ENCODE measurements at places on chromosomes 7 and 10.

DNA sequence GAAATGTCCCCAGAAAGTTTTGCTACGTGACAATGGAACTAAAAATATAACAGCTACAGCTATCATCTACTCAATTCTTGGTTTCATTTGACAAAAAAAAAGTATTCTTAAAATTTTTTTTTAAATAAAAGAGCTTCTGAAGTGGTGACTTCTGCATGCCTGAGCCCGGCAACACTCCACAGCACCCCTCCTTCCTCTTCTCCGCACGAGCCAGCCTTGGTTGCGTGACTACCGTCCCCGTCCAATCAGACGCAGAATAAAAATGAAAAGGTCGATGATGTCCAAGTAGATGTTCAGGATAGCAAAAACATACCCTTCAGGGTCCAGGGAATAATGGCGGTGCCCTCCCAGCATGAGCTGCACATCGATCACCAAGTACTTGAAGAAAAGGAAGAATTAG is 34.5 kb upstream of the GATAD1 start:
- DNase-seq = no peak

DNA sequence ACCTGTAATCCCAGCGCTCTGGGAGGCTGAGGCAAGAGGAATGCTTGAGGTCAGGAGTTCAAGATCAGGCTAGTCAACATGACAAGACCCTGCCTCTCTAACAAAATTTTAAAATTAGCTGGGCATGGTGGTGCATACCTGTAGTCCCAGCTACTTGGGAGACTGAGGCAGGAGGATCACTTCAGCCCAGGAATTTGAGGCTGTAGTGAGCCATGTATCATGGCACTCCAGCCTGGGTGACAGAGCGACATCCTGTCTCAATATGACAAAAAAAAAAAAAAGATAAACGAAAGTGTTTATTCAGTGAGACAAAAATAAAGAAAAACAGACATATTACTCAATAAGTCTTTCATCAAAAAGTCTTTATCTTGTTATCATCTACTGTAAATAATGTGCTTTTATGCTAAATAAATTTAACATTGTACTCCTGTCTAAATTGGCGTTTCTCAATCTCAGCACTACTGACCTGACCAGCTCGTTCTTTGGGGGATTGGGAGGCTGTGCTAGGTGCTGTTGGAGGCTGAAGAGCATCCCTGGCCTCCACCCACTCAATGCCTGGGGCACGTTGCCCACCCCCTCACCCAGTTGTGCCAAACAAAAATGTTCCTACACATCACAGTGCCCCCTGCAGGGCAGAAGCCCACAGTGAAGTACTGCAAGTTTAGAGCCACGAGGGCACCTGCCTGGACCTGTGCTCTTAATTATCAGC is 57.7 kb downstream of the NCAPG2 start:
- peak; percentile 11 for DNase-seq

DNA sequence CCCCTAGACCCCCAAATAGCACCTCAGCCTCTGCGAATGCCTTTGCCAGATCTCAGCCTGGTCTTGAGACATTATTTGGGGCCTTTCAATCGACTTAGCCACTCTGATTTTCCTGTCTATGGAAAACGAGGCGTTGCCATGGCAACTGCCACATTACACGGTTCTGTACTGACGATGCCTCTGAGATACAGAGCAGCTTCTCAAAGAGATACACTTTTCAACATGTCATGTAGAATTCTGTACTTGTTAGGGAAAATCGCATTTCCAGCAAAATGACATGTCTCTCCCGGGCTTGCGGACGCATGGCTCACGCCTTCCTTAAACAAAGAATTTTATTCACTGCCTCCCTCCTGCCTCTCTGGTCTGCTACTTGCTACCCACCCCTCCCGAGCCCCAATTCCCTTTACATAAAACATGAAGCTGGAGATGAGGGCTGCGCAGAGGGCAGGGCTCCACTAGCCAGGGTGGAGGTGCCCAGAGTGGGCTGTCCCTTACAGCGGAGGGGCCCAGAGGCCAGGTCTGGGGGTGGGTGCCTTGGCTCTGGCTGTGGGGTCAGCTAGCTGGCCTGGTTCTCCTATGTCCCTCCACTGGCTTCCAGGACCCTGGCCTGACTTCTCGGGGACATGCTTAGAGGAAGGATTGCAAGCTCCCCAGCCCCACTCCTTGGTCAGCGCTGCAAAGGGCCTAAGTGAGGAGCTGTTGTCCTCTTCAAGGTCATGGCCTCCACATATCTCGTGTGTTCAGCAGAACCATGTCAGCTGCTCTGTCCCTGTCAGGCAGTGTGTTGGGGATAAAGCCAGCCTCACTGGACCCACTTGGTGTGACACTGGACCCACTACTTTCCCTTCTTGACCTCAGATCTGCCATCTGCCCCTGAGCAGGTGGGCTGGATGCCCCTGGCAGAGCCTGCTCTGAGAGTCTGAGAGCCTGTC is 342.5 kb downstream of the RPS24 start:
- DNase-seq = no peak

DNA sequence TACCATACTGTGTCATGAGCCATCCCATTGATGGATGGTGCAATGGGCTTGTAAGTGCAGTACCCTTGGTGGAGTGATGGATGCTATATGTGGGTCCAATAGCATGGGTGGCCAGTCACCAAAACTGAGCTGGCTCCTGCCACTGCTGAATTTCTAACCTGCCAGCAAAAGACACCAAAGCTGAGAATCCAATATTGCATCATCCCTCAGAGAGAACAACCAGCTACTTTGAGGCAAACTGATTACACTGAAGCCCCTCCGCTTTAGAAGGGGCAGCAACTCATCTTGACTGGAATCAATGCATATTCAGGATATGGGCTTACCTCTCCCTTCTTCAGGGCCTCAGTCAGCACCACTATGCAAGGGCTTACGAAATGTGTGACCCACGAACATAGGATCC is 211.6 kb downstream of the DGKI start:
- no peak for DNase-seq

- DNase-seq = no peak
Observed at GRCh38 chr10:42419789-42420188, 218.6 kb downstream of the ZNF33B start.

- DNase-seq = peak; percentile 51
Observed at GRCh38 chr10:96910488-96911395, 78.6 kb downstream of the LCOR start.

DNA sequence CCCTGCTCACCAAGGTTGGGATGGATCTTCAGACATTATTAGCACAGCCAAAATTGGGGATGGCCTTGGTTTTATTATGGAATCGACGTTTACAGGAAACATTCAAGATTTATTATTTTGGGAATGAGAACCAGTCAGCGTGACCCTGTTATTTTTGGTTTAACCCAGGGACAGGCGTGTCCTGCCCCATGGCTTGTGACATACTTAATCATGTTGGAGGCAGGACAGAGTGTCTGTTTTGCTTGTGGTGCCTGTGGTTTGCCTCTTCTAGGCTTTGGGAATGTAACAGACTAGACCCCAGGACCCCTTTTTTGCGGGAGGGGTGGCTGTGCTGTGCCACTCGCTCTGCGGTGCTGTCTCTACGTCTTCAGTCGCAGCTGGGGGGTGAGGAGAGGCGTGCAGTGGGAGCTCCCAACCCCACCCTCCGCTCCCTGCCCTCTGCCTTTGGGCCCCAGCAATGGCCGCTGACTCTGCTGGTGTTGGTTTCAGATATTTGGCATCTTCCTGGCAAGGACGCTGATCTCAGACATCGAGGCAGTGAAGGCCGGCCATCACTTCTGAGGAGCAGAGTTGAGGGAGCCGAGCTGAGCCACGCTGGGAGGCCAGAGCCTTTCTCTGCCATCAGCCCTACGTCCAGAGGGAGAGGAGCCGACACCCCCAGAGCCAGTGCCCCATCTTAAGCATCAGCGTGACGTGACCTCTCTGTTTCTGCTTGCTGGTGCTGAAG is 20.1 kb upstream of the SH2D4B start:
- no peak for DNase-seq

GRCh38 chr10:2920168-2920567 is 147.2 kb upstream of the PFKP start:
- DNase-seq = no peak

GRCh38 chr10:33807531-33808359 is 473.3 kb upstream of the NRP1 start:
- DNase-seq = no peak

DNA sequence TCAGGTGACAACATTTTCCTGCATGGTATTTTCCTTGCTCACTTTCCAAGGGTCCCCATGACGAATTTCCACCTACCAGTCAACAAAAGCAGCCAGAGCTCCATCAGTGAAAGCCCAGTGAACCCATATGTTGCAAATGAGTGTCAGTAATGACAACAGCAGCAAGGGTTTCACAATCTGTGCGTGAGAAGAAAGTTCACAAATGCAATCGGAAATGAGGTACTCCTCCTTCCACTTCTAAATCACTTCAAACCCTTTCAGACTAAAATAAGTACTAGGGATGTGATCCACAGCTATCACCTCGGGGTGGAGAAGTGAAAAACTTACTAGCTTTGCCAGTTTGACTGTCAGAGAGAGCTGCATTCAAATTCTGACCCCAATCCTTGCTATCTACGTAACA is 55.6 kb upstream of the BET1 start:
- no peak for DNase-seq

- no peak for DNase-seq
Observed at GRCh38 chr10:118701529-118702323, 53.0 kb downstream of the CACUL1 start.

DNA sequence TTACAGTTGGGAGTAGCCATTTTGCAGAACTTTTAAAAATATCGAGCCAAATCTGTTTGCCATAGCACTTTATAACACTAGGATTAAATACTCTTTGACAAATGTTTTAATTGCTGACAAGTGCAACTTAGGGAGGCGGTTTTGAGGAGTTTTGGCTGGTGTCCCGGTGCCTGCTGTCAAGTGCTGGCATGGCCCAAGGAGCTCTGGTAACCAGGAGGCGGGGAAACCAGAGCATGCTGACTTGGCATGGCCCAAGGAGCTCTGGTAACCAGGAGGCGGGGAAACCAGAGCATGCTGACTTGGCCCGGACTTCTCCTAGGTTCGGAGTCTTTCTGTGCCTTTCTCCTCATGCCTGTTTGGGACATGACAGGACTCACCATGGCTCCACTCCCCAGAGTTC is 30.8 kb upstream of the ZNF32 start:
- DNase-seq = no peak

DNA sequence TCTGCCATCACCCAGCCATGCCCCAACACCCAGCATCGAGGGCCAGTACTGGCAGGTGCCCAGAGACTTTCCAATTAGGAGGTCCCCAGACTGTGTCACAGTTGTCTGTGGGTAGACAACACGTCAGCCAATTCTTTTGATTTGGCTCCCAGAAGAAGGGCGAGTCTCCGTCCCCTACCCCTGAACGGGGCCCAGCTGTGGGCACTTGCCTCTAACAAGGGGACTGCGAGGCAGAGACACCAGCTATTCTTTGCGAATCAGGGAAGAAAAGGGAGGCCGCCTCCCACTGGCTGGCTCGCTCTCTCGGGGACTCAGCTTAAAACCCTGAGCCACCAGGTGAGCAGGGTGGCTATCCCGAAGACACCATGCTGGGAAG is 167.3 kb downstream of the USP6NL start:
- DNase-seq = no peak

DNA sequence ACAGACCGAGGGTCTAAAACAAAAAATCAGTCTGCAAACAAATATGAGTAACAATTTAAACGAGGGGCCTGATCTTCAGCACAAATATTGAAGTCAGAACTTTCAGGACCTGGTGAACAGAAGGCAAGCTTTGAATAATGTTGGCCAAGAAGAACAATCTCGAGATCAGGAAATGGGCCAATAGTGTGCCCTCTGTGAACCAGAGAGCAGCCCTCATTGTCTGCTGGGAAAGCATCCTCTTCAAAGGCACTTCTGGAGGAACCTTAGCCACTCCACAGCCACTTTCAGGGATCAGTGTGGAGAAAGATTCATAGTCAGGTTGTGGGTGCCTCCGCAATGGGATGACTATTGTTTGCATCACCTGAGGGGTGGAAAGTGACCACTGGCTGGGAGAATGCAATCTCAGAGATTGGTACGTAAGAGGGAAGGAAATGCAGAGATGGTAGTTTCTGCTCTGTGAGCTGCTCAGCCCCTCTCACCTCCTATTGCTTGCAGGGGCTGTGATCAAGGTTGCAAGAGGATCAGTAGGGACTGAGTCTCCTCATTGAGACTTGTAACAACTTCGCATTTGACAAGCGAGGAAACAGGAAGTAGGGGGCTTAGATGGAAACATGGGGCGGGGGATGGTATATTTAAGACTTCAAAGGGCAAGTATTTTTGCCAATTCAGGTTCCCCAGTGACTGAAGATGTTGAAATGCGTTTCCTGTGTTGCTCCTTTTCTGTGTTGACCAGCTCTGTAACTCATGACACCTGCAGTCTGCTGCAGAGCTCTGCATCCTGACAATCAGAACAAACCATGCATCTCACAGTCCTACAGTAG is 28.4 kb upstream of the IFRD1 start:
- DNase-seq = peak; percentile 4

DNA sequence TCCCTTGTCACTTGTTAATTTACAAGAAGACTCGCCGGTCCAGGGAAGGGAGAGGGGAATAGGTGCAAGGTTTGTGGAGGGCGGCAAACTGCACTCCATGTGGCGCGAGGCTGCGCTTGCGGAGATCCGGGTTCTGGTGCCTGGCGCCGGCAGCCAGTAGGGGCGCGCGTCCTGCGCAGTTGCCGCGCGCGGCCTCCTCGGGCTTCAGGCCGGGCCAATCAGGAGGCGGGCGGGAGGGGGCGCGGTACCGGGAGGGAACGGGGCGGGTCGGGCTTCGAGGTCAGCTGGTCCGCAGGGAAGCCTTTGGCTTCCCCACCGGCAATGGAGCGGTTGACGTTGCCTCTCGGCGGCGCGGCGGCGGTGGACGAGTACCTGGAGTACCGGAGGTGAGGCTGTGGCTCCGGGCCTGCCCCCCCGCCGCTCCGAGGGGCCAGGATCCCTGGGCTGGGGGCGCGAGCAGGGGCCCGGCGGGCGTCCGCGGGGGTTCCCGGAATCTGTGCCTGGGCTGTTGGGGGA is at the start of gene FAM221A:
FAM221A (plus strand) TSS at position 302 of the 516 bp plus-strand sequence; CDS start at position 322, 20 bp downstream.
- peak; percentile 83 for DNase-seq

DNA sequence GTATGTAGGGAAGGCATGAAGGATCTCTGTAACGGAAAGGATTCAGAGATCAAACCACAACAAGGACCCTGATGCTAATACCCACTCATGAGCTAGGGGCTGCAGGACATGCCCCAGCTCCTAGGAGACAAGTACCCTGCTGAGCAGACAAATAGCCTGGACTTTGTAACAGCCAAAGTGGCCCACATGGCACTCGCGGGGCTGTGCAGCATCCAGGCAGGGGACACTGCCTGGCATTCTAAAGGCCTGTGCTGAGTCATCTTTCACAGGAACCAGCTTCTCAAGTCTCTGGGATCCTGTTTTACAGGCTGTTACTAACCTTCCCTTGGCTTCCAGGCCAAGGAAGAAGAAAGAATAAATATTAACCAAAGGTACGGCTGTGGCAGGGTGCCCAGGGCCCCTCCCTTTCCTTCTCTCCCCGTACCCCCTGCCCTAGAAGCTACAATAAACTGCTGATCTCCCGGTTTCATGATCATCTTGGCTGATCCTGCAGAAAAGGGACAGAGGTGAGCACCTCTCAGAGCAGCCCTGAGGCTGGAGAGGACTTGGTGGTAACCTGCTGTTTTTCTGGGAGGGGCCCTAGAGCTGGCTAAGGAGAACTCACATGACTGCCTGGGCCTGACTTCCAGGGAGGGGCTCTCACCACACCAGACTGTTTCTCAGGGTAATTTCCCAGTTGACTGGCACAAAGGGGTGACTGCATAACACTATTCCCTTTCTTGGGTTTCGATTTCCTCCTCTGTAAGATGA is 4.2 kb upstream of the RPEL1 start:
- peak; percentile 10 for DNase-seq

All from CD4-positive, alpha-beta T cell treated with Interleukin-12 subunit alpha and Interleukin-12 subunit beta, for 1 hour (primary cell).